ENCODE measurements at places on chromosomes 3 and 15. TPM values are rescaled to one million over a fixed set of nuclear protein-coding genes. Genes with fewer than 3 reads are reported as not detected.

PLAAT1 gene
- total RNA-seq = 4.8 TPM

CCR8 gene
- not detected for total RNA-seq

GOLGA8T gene
- not detected for total RNA-seq

CD80 gene
- total RNA-seq = not detected

ACKR4 gene
- 0.20 TPM for total RNA-seq

CDCP1 gene
- 33.5 TPM for total RNA-seq

SAMD7 gene
- not detected for total RNA-seq

CFAP100 gene
- total RNA-seq = not detected

All from M059J (cell line).